ENCODE measurements at places on chromosomes 3 and 15. TPM values are rescaled to one million over a fixed set of nuclear protein-coding genes. Genes with fewer than 3 reads are reported as not detected.

GRCh38 chr3:8325306-8325705 is 176.3 kb upstream of the LMCD1 start:
- DNase-seq = no peak

DNA sequence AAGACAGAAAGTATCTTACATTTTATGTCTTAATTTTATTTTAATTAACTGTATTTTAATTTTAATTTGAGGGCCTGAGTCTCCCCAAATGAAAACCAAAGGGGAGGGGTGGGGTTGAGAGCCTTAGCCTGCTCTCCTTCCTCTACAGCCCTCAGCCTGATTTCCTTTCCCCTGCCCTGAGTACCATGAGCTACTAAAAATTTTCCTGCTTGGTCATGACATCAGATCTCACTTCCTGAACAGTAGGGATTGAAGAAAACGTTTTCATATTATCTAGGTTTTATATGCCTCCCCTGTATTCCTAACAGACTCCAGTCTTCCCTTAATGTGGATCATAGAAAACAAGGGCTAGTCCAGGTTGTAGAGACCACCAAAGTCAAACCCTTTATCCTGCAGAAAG is 133.9 kb downstream of the MYLK start:
- no peak for DNase-seq

DNA sequence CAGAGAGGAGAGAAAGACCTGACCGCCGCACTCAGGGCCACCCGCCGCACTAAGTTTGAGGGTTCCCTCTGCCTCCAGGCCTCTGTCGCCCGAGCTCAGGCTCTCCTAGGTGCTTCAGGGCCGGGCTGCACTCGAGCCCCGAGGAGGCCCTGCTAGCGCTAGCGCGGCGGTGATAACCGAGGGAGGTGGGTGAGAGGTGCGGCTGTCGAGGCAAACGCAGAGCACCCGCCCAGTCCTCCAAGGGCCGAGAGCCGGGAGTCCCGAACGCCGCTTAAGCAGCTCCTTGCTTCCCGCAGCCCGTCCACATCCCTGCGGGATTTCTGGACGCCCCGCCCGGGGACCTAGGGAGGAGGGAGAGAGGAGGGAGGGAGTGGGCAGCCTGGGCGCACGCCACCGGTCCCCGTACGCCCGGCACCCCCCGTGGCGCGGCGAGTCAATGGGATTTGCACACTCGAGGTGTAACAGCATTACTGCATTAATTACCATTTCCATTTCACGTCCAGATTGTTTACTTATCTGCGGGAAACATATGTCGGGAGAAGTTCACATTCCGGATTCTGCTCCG is 6.8 kb downstream of the SOX14 start:
- peak; percentile 16 for DNase-seq

GRCh38 chr3:77394046-77394445 is 354.1 kb downstream of the ROBO2 start:
- no peak for DNase-seq

GRCh38 chr3:87335931-87336330 is 59.5 kb upstream of the POU1F1 start:
- no peak for DNase-seq

DNA sequence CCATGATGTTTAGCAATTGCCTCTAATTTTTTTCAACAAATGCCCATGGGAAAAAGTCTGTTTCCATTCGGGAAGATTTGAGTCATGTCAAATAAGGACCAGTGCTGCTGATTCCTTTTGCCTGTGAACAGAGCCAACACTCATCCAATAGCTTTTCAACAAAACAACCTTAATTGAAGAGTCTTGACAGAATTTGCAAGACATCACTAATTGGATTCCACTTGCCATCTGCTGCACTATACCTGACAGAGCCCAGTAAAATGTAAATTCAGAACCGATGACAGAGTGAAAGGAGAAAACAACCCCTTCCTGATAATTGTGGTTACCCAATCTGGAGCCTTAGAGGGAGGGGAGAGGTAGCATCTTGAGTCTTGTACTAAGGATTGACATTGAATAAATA is 426.7 kb downstream of the AGBL1 start:
- no peak for DNase-seq

GRCh38 chr3:194100856-194101390 is 35.0 kb upstream of the HES1 start:
- peak; percentile 37 for DNase-seq

GRCh38 chr15:69232144-69232543 is 66.6 kb upstream of the PAQR5 start:
- no peak for DNase-seq

The MAGEL2 gene
- 3.1 TPM for total RNA-seq

The LCTL gene
- not detected for total RNA-seq

The STAB1 gene
- 4.6 TPM for total RNA-seq

The SEMA3F gene
- 11.8 TPM for total RNA-seq

The RARRES1 gene
- 73.1 TPM for total RNA-seq

All from hepatocyte (in vitro differentiated cells).